ENCODE measurements at places on chromosomes 4 and X.

DNA sequence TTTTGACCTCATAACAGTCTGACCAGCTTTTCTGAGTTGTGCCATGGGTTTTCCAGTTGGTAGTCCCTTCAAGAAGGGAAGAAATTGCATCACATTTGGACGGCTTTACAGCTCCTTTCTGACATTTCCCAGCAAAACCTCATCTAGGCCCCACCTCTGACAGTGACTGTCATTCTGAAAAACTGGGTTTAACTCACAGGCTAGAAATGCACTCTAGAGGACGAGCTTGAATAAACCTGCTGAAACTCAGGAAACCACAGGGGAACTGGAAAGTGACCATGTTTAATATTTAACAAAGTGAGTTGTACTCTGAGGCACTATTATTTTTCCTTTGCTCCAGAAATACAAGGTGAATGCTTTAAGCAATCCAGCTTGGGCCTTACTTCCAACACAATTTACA lies 434.3 kb upstream of the RASGEF1B start:
- no peak for DNase-seq

DNA sequence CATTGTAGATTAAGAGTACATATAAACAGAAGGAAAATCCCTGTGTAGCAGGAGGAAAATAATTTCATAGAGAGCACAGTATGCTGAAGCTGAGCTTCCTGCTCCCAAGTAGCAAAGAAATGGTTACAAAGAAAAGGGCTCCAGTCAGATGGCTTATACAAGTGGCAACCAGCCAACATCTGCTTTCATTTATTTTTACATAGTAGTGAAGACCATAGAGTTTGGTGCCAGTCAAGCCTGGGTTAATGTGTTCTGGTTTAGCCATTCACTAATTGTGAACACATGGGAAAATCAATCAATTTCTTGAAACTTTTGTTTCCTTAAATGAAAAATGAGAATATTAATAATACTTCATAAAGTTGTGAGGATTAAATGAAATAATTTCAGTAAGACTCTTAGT lies 111.3 kb upstream of the ELOVL6 start:
- DNase-seq, result peak; percentile 5

GRCh38 chr4:2296631-2297601 lies 35.0 kb upstream of the MXD4 start:
- DNase-seq, result no peak

- peak; percentile 58 for DNase-seq
These were observed 153.8 kb upstream of the RAPGEF2 start for GRCh38 chr4:158949099-158949498.

DNA sequence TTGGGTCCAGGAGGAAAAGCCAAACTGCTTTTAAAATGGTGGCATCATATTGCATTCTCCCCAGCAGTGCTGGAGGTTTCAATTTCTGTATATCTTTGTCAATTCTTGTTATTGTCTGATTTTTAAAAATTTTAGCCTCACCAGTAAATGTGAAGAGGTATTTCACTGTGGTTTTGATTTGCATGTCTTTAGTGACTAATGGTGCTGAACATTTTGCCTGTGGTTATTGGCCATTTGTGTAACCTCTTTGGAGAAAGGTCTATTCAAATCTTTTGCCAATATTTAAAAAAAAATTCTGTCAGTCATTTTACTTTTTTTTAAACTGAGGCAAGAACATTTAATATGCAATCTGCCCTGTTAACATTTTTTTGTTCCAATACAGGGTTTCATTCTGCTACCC lies 322.1 kb downstream of the TLL1 start:
- no peak for DNase-seq

GRCh38 chr4:61783050-61783449 lies 582.9 kb downstream of the ADGRL3 start:
- no peak for DNase-seq

GRCh38 chr4:2867758-2868491 lies 24.3 kb downstream of the ADD1 start:
- DNase-seq, result peak; percentile 61

DNA sequence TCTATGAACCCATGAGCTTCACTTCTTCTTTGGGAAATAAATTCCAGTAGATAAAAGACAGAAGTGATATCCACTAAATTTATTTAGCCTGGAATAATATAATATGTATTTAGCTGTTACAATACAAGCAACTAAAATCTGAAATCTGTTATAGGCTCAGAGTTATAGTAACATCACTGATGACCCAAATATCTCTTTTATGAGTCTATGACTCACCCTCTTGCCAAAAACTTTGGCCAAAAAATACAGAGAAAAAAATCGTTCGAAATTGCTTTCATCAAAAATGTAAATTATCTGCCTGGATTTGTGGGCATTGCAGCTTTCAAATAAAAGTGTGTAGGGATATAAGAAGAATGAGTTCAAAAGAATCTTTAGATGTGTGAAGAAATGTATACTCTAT lies 89.4 kb upstream of the DKK2 start:
- DNase-seq, result no peak

GRCh38 chr4:4271912-4272311 lies 18.0 kb downstream of the LYAR start:
- DNase-seq, result peak; percentile 41

DNA sequence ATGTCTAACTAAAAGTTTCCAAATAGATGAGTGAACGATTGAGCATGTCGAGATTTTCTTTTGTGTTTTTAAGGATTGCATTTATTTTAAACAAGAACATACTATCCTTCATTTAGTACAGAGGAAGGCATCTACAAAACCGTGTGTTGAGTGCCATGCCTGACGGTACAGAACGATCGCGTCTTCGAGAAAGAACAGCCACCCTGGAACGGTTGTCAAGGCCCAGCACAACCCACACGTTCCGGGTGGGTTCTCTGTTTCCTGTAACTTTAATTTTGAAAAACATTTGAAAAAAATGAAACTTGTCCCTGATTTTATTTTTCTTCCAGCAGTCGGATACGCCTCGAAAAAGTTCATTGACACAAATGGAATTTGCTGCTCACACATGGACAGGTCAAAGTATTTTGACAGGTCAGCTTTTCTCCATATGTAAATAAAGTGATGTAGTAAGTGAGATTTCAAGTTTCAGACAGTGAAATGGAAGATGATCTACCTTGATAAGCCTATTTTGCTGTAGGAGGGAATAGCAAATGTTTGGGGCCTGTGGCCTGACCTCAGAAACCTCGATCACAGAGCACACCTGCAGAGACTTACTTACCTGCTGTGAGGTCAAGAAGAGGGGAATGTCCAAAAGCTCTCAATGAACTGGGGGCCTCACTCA lies 24.4 kb upstream of the CYP4V2 start:
- no peak for DNase-seq

GRCh38 chr4:83858131-83858530 lies 322.2 kb downstream of the GPAT3 start:
- DNase-seq, result no peak

DNA sequence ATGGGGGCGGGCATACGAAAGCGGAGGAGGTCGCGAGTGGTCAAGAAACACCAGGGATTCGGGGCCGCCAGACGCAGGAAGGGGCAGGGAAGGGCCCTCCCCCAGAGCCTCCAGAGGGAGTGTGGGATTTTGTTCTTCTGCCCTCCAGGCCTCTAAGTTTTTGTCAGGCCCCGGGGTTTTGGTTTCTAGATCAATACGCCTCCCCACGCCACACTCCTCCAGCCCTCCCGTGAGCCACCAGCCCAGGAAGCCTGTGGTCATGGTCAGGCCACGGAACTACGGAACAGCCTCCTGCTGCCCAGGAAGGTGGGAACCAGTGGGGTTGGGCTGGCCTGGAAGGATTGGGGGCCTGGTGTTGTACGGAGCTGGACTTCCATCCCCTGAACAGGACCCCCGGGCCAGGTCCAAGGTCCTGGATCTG lies 38.4 kb downstream of the CPLX1 start:
- no peak for DNase-seq

GRCh38 chr4:62661821-62662220 lies 1461.7 kb downstream of the ADGRL3 start:
- no peak for DNase-seq

GRCh38 chr4:186755550-186756519 lies 32.2 kb upstream of the FAT1 start:
- no peak for DNase-seq

DNA sequence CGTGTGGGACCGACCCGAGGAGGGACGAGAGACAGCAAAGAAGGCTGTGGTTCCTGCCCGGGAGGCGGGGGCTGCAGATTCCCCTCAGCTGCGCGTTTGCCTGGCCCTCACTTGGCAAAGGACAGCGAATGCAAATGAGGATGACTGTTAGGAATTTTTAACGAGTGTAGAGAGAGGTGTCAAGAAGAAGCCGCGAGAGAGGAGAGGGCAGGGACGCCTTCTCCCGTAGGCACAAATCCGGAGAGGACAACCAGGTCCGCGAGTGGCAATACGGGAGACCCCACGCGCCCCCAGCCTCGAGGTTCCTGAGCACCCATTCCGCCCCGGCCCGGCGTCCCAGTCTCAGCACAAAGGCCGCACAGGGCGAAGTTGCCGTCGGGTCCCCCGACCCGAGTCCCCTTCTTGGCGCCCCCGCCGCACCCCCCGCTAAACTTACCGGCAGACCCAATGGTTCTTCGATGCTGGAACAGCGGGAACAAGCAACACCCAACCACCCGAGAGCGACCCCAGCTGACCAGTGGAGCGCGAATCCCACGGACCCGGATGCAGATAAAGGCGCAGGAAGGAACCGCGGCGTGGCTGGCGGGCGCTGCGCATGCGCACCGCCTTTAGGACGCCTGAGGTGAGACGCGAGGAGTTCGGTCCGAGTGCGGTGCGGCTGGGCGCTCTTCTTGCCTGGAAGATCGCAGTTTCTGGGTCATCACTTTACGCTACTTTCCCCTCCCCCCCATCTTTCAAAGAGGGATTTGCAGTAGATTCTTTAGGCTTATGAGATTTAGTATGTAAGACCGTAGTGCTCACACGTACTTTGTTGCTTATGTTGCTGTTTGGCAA lies at the start of gene GNPDA2:
TSS of gene GNPDA2 (minus strand) at position 519 of the 834 bp plus-strand sequence. CDS start 4,349 bp downstream, outside the sequence.
- DNase-seq, result peak; percentile 94

Measured in cardiac fibroblast (primary cell).